ENCODE measurements at places on chromosomes 11 and 22.

- DNase-seq: no peak
Observed at GRCh38 chr11:4825132-4825531, 4.0 kb downstream of the OR51F2 start.

- no peak for DNase-seq
Observed at GRCh38 chr11:67463680-67464410, 5.2 kb downstream of the TMEM134 start.

GRCh38 chr22:39021552-39022250 lies 774 bp downstream of the APOBEC3D start:
- no peak for DNase-seq

DNA sequence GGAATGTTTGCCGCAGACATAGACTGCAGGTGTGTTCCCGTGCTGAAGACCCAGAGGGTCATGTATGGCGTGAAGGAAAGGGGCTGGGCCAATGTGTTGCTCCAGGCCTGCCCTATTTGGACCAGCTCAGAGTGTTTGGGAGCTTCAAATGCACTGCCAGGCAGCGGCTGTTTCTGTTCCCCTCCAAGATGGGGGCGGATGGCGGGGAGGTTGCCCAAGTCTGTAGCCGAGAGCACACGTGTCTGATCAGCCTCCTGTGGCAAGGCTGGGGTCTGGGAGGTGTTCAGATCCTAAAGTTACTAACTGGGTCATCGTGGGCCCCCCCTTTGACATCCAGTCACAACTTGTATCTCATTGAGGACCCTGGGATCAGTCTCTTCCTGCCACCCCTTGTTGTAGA lies 45.5 kb downstream of the CACNA1I start:
- no peak for DNase-seq

- no peak for DNase-seq
Observed at GRCh38 chr11:3226846-3227567, 5.2 kb downstream of the MRGPRE start.

DNA sequence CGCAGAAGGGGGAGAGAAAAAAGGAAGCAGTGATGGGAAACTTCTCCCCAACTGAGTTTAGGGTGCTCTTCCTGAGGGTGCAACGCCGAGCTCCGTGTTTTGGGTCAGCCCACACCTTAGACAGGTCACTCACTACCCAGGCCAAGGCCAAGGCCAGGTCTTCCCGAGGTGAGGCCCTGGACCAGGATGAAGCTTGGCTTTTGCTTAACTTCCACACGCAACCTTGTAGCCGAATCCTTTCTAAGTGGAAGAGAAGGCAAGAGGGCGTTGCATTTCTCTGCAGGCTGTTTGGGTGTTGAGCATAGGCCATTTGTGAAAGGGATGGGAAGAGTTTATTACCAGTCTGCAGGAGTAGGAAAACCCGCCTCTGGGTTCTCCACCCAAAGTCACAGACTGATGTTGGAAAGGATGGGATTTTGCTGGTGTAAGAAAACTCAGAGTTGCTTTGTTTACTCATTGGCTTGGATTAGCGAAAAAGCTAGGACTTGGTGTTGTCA lies 1.5 kb downstream of the KREMEN1 start:
- DNase-seq: no peak

DNA sequence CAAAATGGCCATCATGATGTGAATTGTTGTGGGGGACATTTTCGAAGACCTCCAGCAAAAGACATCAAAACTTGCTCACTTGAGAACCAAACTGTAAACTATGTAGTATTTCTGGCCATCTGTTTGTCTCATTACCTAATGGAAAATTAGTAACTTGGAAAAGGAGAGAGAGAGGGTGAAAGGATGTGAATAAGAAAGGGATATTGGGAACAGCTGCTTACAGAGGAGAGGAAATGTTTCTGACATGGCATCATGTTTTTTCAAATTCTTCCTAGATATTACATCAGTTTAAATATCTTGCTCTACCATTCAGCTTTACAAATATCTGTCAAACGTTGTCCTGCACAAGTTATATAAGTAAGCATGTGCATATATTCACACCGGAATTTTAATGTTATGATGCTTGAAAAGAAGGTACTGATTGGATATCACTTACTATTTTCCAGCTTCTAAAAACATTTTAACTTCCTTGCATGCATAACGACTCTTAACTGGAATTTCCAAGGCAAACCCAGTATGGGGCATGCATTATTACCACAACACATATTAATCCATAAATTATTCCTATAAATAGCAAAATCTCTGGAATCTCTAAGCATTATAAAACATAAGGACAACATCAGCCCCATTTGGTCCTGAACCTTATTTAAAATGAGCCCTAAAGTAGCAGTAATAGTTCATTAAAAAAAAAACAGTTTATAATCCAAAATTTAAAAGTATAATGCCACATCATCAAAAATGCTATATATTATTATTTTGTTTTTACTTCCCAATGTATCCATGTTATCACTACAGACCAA lies 20.0 kb downstream of the GUCY1A2 start:
- DNase-seq: no peak

- no peak for DNase-seq
Observed at GRCh38 chr22:40044870-40045834, 50.4 kb downstream of the FAM83F start.

DNA sequence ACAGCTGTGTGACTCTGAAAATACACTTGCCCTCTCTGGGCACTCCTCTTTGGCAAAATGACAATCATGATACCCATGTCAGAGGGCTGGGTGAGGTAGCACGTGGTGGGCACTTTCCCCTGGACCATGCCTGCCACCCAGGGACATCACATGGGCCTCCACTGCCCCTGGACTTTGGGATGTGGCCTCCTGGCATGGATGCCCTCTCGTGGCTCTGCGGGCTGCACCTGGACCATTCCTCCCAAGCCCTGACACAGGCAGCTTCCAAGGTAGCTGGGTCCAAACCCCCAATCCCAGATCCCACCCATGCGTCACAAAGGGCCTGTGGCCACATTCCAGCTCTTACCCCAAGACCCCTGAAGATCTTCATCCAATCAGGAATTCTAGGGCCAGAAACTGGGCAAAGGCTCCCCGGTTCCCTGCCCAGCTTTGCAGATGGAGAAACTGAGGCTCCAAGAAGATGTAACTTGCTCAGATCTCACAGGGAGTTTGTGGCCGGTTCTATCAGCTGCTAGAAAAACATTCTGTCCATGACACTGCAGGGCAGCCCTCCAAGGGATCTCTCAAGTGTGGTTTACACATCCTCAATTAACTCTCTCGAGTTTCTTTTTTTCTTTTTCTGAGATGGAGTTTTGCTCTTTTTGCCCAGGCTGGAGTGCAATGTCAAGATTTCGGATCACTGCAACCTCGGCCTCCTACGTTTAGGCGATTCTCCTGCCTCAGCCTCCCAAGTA lies 35.4 kb upstream of the CYB5R3 start:
- DNase-seq: no peak

- DNase-seq: no peak
Observed at GRCh38 chr11:95505927-95506426, 275.0 kb upstream of the SESN3 start.

DNA sequence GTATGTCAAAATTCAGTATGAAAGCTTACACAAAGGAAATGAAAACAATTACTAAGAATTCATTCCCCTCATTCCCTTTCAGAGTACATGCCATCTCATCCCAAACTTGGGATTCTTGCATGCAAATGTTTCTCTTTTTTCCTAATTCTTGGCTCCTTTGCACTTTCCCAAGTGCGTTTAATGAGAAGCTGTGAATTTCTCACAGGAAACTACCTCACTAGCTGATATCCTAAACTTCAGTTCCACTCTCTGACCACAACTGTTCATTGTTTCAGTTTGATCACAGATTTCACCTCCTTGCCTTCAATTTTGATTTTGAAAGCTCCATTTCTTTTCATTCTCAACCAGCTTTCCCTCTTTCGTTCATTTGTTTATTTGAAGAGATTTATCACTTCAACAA lies 5.9 kb upstream of the ARL14EP start:
- DNase-seq: no peak

DNA sequence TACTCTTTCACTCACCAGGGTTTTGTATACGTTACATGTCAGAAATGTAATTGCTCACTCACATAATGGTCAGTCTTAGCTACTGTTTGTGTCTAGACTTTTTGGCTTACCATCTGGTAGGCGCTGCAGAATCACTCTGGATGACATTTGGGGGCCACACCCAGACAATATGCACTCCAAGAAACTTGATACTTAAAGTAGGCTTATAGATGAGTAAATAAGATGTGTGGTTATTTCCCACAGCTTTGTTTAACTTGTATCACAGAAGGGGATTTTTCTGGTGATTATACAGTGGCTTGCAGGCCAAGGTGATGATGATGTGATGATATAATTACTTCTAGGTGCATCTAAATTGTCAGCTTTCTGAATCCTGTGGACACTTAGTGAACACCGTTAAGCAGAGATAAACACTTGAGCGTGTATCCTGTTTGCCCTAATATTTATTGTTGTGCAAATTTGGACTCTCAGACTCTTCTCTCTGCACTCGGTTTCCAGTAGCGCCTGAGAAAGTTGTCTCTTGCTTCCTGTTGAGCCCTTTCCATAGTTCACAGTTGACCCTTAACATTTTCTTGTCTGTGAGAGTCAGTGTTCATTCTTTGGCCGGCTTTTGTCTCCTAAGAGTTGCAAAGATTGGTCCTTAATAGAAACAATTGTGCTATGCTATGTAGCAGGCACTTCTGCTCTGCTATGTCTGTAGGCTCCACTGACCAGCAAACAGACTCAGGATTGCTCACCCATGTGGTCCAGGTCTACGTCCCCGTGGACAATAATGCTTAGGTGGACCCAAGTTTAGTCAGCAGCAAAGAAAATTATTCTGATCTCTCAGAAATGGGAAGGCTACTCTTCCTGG lies 89.3 kb downstream of the PRR5L start:
- DNase-seq: no peak

DNA sequence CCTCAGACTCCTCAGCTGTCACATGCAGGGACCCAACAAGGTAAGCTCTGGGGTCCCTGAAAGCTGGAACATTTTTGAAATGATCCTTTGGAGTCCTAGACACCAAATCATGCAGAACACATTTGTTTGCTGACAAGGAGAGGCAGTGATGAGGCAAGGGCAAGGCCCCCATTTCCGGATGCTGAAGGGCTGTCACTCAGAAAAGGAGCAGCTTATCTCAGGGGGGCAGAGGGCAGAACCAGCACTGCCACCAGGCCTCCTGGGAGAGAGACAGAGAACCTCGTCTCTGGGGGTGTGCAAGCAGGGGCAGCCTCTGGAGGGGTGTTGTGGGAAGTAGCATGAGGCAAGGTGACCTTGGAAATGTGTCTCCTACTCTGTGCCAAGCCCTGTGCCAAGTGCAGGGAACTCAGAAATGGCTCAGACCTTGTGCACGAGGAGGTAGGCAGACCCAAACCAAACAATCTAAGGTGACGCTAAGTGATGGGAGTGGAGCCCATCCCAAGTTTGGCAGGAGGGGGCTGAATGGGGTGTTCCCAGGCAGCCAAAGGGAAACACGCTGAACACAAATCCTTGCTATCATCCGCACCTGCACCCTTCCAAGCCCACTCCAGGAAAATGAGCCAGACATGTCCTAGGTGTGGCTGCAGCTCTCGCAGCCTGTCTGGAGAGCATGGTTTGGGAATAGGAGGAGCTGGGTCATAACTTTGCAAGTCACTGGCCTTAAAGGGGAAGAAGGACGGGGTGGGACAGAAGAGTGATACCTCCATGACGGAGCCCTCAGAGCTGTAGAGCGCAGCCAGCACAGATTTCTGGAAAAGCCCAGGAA lies 94.2 kb downstream of the PDE2A start:
- no peak for DNase-seq

DNA sequence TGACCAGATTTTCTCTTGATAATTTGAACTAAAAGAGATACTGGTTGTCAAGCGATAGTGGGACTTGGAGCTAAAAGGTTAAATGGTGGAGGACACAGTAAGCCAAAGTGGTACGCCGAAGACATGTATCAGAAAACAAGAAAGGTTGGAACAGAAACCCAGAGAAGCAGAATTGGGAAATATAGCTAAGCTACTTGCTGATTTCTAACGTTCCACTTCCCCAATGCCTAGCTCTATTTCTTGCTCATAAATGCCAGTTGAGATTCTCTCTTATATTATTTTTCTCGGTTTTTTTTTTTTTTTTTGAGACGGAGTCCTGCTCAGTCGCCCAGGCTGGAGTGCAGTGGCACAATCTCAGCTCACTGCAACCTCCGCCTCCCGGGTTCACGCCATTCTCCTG lies 12.7 kb downstream of the TMEM41B start:
- DNase-seq: no peak

- no peak for DNase-seq
Observed at GRCh38 chr11:35373284-35373933, 45.9 kb downstream of the SLC1A2 start.

Data from cerebellar nuclear complex (tissue), 1 donor.